Thoracic aorta endothelial cell (primary cell): ENCODE measurements at places on chromosomes 12 and 14. TPM values are rescaled to one million over a fixed set of nuclear protein-coding genes. Genes with fewer than 3 reads are reported as not detected.

RTL1 gene
- not detected in 2 replicates for total RNA-seq

ANKRD52 gene
- 19.9 and 25.0 TPM in 2 replicates for total RNA-seq

TAS2R14 gene
- 4.9 and 6.8 TPM in 2 replicates for total RNA-seq

CFAP54 gene
- 44.4 and 68.3 TPM in 2 replicates for total RNA-seq

DDIT3 gene
- total RNA-seq: 6.3 and 6.7 TPM in 2 replicates
